ENCODE measurements at places on chromosomes 11 and 22.

DNA sequence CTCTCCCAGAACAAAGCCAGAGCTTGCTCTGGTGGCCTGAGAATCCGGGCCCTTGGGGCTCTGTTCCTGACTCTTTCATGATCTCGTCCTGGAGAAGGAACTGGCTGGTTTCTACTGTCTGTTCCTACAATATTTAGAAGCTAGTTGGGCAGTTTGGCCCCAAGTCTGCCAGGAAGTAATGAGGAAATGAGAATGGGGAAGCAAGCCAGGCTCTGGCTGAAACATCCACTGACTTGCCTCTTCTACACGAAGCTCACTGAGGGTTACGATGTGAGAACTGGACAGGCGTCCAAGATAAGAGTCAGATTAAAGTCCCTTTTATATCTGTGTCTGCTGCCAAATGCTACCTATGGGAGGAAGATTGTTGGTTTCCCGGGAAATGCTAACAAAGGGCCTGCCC, 110.0 kb upstream of the KIRREL3 start:
- DNase-seq, result no peak

DNA sequence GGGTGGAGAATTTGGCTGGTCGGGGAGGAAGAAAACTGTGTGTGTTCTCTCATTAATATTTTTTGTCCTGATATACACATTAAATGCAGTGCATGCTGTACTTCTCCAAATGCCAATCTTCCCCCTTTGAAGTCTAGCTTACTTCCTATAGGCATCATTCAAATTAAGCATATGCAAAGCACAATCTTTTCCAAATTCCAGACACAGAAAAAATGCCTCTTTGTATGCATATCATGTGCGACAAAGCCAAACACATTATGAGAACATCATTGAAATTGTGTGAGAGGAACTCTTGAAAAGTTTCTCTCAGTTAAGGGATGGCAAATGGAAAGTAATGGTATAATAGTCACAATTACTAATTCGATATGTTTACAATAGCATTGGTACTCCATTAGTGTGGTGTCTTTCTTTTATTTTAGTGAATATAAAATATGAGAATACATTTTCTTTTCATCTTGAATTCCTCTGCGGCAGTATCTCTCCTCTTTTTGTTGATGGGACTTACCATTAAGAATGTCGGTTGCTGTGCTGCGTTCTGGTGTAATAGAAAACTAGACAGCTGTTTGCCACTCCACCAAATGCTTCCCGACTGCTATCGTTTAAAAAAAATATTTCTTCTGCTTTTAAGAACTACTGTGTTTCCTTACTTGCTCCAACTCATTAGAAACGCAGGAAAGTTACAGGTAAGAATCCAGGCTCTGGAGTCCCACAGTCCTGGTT, 19.3 kb upstream of the NRIP3 start:
- DNase-seq, result no peak

DNA sequence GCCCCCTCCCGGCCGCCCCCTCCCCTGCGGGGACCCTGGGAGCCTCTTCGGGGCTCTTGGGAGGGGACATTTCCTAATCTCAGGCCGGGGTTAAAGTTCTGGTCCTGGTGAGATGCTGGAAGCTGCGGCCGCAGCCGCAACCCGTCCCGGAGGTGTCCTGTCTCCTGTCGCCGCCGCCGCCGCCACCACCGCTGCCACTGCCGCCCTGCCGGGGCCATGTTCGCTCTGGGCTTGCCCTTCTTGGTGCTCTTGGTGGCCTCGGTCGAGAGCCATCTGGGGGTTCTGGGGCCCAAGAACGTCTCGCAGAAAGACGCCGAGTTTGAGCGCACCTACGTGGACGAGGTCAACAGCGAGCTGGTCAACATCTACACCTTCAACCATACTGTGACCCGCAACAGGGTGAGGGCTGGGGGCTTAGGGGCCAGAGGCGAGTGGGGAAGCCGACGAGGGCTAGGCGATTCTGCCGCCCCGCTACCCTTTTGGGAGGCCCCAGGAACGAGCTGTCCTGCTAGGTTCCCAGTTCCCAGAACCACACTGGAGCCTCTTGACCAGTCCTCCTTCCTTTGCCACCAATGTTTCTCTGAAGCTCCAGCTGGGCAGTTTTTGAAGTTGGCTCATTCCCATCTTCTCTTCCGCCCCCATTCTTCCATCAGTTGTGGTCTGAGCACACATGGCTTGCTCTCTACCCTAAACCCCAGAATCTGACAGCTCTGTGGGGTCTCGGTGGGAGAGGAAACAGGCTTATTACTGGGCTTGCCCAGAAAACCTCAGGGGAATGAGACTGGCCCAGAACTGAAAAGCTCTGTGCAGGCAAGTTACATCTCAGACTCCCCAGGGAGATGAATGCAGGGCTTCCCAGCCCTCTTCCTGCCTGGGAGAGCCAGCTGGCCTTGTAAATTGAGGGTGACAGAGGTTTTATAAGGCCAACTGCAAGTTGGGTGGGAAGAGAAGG, 781 bp downstream of the SIDT2 start:
- DNase-seq, result peak; percentile 65

DNA sequence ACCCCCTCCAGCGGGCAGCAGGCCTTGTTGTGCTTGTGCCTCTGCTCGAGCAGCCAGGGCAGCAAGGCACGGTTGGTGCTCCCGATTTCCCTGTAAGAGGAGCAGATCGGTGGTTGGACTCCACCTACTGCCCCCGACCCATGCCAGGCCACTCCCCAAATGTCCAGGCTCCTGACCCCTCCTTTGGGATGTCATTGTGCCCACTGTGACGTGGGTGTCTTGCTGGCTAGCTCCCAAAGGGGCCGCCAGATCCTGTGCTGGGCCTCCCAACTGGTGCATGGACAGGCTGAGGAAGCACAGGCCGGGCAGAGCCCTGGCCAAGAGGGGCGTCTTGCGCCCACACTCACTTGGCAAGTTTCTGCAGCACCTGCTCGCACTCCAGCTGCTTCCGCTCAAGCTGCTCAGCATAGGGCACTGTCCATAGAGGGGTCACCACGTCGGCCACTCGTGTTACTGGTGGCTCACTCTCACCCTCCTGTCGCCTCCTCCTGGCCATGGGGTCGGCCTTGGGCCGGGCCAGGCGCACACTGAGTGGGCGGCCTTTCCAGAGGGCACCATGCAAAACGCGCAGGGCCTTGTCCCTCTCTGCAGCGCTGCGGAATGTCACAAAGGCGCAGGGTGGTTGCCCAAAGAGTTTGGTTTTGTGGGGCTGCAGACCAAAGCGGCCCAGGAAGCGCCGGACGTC, at the start of gene RANBP1:
Gene RANBP1, plus strand, starts transcription at position 414 of the 685 bp plus-strand sequence. Its CDS starts 81 bp downstream, at position 495.
- DNase-seq, result peak; percentile 37

- DNase-seq, result no peak
Measured at GRCh38 chr11:9774591-9775397, 110.9 kb downstream of the SWAP70 start.

GRCh38 chr22:48701296-48702030, 1126.2 kb downstream of the BRD1 start:
- no peak for DNase-seq

DNA sequence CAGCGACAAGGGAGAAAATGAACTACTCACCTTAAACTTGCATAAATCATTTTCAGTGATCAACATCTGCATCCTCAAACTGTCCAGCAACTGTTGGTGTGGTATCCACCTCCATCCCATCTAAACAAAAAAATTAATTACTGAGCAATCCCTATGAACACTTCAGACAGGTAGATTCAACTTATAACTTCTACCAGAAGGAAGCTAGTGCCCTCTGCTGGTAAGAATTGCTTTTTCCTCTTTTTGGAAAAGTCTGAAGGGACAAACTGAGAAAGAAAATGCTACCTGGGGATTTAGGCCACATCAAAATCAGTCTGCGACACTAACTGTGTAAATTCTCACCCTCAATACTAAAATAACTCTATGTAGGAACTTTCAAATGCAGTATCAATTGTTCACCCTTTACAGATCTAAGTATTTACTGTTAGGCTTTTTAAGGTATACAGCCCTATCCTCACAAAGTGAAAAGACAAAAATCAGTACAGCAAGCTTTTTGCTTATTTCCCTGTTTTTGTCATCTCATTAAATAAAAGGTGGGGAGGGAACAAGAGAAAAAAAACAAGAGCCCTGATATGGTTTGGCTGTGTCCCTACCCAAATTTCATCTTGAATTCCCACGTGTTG, 17.9 kb downstream of the CLNS1A start:
- DNase-seq, result no peak

DNA sequence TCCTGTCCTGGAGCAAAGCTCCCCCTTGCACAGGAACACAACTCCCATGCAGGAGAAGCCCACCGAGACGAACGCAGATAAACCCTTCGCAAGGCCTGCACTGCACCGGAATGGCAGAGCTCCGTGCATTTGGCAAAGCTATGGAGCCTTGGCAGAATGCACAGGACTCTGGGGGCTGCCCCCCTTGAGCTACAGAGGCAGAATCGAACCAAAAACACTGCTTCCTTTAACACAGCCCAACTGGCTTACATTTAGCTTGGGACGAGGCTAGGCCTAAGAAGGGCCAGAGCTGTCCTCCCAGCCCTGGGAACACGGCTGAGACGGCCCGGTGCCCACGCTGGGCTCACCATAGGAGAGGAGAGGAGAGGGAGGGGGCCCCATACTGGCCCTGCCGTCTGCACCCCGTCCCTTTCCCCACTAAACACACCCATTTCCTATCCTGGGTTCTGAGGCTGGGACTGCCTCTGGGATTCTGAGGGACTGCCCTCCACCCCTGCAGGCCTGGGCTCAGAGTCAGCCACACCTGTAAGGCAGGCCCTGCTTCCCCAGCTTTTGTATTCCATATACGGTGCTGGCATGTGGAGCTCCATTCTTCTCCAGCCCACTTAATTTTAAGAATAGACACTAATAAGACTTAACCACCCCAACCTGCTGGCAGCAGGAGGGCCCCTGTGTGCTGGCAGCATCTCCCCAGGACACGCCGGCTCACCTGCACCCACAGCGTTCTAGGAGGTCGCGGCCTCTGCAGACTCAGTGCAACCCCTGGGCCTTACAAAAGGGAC, 32.9 kb downstream of the PPM1F start:
- no peak for DNase-seq

GRCh38 chr22:19046719-19047609, 75.2 kb downstream of the DGCR2 start:
- no peak for DNase-seq

GRCh38 chr11:7520981-7521487, 7.2 kb downstream of the PPFIBP2 start:
- DNase-seq, result no peak

GRCh38 chr11:57527056-57527631, 3.4 kb downstream of the TIMM10 start:
- DNase-seq, result peak; percentile 80

DNA sequence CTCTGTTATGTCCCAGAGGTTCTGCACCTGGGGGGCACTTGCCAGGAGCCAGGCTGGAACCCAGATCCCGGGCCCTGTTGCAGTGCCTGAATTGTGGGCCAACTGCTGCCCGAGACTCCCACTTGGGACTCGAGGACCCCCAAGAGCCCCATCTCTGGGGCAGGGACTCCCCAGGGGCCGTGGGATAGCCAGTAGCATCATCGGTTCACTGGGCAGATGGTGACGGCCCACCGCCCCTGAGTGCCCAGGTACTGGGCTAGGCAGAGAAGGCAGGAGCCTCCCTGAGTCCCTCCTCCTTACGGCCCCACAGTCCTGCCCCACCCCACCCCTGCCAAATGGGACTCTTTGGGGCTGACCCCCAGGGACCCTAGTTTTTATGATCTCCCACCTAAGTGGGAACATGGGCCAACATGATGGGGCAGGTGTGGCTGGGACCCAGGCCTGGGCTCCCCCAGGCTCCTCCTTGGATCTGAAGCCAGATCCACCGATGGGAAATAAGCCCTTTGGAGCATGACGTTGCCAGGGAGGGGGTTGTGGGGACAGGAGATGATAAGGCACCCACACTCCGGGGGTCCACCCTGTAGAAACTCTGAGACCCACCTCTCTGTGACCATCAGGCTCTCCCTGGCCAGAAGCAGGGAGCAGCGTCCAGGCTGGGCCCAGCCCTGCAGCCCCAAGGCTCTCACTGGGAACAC, 94.5 kb upstream of the FGF3 start:
- peak; percentile 18 for DNase-seq

- no peak for DNase-seq
Measured at GRCh38 chr11:339963-340362, 19.3 kb upstream of the IFITM3 start.

DNA sequence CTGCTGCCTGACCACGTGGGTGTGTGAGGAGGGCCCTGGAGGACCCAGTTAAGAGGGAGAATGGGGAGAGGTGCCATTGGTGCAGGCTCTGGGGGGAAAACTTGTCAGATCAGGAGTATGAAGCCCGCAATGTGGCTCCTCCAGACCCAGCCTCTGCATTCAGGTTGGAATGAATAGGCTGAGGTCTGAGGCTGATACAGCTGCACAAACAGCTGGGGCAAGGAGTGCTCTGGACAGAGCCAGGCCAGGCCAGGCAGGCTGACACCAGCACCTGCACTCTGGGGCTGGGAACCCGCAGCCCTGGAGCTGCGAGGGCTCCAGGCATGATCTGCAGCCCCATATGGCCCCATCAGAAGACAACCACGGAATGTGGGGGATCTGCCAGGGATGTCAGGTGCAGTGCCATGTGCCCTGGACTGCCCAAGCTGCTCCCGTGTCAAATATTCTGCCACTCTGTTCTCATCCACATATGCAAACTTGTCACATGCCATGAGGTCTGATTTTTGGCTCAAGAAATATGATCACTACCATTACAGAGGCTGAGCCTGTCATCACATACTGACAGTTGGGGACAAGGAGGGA, 27.2 kb upstream of the KCNJ11 start:
- DNase-seq, result peak; percentile 63

DNA sequence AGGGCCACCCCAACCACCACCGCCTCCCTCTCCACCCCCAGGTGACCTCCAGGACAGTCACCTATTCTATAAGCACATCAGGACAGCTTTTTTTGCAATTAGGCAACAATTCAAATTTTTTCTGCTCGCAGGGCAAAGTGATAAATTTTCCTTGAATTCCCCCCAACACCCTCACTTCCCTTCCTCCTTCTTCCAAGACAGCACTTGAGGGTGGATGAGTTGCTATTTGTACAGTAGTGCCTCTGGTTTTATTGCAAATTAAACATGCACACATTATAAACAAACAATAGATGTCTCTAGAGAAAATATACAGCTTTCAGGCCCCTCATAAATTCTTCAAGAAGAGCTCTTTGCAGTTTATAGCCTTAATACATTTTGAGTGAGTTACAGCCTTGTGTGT, 80.9 kb upstream of the USP47 start:
- DNase-seq, result no peak

GRCh38 chr11:87719326-87720073, 455.7 kb downstream of the RAB38 start:
- no peak for DNase-seq

- DNase-seq, result peak; percentile 51
Measured at GRCh38 chr11:66727282-66728037, 1.6 kb downstream of the SPTBN2 start.

DNA sequence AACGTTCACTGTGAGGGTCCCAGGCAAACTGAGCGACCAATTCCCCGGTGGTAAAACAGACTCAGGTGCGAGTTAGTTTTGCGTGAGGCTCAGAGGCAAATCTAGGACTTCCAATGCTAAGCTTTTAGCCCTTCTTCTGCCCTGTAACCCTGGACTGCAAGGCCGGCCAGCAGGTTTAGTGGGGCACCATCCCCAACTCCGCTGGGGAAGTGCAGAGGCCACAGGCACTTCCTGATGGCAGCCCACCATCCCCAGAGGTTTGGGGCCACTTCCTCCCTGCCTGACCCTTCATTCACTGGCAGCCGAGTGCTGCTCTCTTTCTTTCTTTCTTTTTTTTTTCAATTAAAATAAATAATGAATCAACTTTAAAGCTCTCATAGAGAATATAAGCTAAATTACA, 124.6 kb upstream of the B3GAT1 start:
- DNase-seq, result no peak
